Activated T-helper 9 cell treated with anti-CD3 and anti-CD28 coated beads, Interleukin-2, amount 50 U/mL, for 16 hours (primary cell): ENCODE measurements at places on chromosomes 5 and 9.

GRCh38 chr9:72951520-72952380 lies 1.1 kb downstream of the ALDH1A1 start:
- no peak for DNase-seq

DNA sequence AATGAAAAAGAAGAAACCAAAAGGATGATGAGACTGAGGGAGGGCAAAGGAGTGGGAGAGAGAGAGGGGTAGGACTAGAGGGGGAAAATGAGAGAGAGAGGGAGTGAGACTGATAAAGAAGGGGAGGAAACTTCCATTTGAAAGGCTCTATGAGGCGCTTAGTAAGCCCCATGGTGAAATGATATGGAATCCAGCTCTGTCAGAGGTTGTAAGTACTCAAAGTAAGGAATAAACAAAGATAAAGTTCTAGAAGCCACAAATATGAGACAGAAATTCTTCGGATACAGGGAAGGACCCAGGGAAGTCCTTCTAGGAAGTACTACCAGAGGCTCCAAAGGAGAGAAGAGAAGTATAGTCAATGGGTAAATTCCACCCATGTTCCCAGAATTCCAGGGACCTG lies 21.7 kb upstream of the VLDLR start:
- DNase-seq: no peak

DNA sequence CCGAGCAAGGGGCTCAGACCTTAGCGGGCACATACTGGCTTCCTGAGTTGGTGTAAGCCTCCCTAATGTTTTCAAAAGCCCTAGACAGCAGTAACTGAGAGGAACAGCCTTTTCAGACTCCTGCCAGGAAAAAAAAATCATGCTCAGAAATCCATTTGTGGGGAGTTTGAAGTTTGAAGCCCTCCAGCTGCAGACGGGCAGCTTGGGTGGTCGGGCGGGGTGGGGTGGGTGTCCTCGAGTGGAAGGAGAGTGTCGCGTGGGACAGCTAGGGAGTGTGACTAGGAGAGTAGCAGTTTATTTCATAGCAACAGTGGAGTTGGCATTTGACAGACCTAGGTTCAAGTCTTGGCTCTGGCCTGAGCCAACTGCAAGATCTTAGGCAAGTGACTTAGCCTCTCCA lies 90.7 kb upstream of the PITX1 start:
- DNase-seq: no peak

DNA sequence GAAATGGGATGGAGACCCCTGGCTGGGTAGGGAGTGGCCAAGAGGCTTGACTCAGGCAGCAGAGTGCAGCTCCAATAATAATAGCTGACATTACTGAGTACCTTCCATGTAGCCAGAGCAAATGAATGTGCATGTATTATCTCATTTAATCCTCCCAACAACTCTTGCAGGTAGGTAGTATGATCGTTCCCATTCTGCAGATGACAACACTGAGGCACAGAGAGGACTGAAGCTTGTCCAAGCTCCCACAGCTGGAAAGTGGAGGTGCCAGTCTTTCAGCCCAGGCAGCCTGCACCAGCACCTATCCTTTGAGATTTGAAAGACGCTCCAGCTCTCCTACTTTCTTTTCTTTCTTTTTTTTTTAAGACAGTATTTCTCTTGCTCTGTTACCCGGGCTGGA lies 87.6 kb downstream of the PCDH1 start:
- DNase-seq: no peak

DNA sequence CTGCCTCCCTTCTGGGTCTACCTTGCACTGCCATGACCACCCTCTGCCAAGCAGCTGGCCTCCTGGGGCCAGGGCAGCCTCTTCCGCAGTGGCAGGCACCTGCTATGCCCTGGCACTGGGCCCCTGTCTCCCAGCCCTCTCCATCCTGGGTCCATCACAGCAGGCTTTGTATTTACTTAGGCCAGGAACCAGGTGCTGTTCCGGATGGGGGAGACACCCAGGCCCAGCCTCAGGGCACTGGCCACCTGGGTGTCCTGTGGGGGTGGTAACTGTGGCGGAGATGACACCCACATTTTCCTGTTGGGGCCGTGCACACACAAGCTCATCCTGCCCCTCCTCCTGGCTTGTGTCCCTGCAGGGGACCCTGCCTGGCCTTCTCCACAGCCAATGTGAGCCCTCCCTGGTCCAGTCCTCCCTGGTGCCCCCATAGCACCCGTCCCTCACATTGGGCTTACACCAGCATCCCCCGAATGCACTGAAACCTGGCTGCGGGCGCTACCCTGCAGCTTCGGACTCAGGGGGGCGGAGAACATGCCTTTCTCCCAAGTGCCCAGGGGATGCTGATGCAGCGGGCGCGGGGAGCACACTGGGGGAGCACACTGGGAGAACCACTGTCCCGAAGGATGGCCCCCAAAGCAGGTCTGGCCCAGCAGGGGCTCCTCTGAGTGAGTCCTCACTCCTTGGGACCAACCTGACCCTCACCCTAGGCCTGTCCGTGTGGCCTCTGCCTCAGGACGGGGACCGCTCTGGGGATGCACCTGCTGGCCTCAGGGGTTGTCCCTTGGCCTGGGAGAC lies 17.9 kb downstream of the FAM163B start:
- no peak for DNase-seq

DNA sequence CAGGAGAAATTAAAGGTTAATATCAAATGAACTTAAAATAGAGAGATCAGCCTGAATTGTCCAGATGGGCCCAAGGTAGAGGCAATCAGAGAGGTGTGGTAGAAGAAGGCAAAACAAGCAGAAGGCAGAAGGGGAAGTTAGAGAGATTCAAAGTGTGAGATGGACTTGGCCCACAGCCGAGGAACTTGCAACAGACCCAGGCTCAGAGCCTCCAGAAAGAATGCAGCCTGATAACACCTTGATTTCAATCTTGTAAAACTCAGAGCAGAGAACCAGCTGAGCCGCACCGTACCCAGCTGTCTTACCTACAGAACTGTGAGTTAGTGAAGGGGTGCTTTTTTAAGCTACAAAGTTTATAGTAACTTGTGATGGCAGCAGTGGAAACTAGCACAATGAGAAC lies 190.9 kb downstream of the RFK start:
- no peak for DNase-seq

GRCh38 chr5:132871459-132872284 lies 1.8 kb upstream of the LEAP2 start:
- no peak for DNase-seq

- no peak for DNase-seq
These were observed 14.8 kb downstream of the GADD45G start for GRCh38 chr9:89619424-89620138.

DNA sequence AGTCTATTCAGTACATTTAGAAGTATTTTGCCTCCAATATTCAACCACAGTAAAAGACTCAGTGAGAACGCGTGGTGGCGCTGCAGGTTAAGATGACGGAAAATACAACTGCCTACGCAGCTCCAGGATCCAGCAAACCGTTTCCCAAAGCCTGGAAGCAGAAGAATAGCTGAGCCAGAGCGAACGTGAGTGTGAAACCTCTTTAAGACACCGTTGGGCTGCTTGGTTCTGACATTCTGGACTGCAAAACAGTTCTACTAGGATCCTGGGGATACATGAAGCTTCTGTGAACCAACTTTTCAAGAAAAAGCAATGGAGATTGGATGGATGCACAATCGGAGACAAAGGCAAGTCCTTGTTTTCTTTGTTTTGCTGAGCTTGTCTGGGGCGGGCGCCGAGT lies at the start of gene PCDHB16:
Gene PCDHB16, plus strand, starts transcription at position 140 of the 400 bp plus-strand sequence. Its CDS starts 173 bp downstream, at position 313.
- no peak for DNase-seq

- DNase-seq: no peak
These were observed 2.8 kb downstream of the SRA1 start for GRCh38 chr5:140554454-140554853.

DNA sequence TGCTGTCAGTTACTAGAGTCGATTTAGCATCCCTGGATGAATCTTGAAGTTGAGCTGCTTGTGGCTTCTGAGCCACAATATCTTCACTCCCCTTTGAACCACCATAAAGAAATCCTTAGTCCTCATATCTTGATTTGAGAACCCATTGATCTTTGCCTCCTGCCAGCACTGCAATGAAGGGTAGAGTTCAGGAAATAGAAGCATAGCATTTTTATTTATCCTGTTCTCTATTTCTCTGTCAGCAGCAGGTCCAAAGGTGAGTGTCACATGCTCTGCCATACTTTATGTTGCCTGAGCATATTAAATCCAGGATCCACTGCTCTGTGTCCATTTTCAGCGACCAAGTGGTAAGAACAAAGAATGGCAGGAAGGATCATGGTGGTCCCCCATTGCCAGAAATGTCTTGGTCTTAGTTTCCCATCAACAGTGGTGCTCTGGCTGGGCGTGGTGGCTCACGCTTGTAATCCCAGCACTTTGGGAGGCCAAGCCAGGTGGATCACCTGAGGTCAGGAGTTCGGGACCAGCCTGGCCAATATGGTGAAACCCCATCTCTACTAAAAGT lies 80.2 kb upstream of the PANK3 start:
- DNase-seq: no peak

GRCh38 chr5:5887833-5888232 lies 465.4 kb downstream of the ICE1 start:
- no peak for DNase-seq

- DNase-seq: no peak
These were observed 7.3 kb upstream of the SLC25A48 start for GRCh38 chr5:135826994-135827671.

GRCh38 chr5:6183391-6184390 lies 194.7 kb downstream of the MED10 start:
- no peak for DNase-seq

GRCh38 chr5:5139777-5140478 lies at the start of gene ADAMTS16:
TSS of gene ADAMTS16 (plus strand) at chr5:5140330. CDS start at chr5:5140468, 138 bp downstream.
- DNase-seq: no peak

- no peak for DNase-seq
These were observed 127.6 kb downstream of the TRPM6 start for GRCh38 chr9:74760031-74760700.

GRCh38 chr5:113293975-113294310 lies 140.8 kb downstream of the TSSK1B start:
- DNase-seq: no peak

- no peak for DNase-seq
These were observed 309.9 kb downstream of the NR3C1 start for GRCh38 chr5:143093452-143094086.

DNA sequence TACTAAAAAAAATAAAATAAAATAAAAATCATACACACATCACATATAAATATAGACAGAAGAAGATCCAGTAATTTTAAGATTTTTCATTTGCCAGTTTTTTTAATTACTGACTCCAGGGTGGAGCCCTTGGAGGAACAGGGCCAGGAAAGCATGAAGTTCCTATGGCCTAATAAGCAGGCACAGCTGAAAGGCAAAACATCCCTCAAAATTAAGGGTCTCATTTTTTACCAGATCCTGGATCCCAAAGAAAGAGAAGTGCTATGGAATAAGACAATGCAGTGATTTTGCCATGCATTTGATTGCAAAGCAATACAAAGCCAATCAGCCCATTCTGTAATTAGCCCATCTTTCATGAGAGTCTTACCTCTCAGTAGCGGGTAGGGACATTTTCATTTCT lies 11.3 kb upstream of the DTWD2 start:
- DNase-seq: no peak

DNA sequence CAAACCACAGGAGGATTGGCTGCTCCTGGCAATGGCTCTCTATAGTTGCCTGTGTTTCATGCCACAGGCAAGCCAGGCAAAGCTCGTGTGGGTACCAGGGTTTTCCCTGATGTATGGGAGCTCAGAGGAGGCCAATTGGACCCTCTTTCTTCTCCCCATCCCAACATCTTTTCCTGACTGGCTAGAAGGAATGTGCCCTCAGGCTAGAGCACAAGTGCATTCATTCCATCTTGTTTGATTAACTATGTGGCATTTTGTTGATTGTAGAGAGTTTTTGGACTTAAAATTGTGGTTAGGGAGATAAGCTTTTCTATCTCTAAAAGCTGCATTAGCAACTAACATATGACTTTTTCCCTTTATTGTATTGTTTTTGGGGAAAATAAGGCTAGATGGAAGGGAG lies 561.3 kb downstream of the PSAT1 start:
- no peak for DNase-seq

GRCh38 chr5:186091-187041 lies 4.9 kb upstream of the LRRC14B start:
- DNase-seq: no peak

DNA sequence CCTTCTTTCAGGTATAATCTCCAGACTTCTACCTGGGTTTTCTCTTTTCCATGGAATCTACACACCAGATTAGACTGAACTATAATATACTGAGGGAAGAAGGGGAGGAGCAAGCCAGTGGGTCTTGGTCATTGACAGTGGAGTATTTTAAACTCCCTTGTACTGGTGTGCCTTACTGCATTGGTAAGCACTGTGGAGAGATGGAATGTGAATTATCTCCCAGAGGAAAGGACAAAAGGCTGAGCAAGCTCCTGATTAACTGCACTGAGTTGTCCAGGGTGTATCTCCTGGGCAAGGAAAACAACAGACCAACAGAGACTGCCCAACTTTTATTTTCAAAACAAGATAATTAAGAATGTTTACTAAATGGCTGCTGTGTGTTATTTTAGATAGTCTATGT lies 29.8 kb upstream of the SLCO6A1 start:
- no peak for DNase-seq

GRCh38 chr5:81068635-81069034 lies 108.5 kb downstream of the RASGRF2 start:
- DNase-seq: no peak

GRCh38 chr5:164361986-164362385 lies 856.6 kb downstream of the MAT2B start:
- no peak for DNase-seq

GRCh38 chr9:1005043-1005667 lies 28.7 kb downstream of the DMRT3 start:
- no peak for DNase-seq

DNA sequence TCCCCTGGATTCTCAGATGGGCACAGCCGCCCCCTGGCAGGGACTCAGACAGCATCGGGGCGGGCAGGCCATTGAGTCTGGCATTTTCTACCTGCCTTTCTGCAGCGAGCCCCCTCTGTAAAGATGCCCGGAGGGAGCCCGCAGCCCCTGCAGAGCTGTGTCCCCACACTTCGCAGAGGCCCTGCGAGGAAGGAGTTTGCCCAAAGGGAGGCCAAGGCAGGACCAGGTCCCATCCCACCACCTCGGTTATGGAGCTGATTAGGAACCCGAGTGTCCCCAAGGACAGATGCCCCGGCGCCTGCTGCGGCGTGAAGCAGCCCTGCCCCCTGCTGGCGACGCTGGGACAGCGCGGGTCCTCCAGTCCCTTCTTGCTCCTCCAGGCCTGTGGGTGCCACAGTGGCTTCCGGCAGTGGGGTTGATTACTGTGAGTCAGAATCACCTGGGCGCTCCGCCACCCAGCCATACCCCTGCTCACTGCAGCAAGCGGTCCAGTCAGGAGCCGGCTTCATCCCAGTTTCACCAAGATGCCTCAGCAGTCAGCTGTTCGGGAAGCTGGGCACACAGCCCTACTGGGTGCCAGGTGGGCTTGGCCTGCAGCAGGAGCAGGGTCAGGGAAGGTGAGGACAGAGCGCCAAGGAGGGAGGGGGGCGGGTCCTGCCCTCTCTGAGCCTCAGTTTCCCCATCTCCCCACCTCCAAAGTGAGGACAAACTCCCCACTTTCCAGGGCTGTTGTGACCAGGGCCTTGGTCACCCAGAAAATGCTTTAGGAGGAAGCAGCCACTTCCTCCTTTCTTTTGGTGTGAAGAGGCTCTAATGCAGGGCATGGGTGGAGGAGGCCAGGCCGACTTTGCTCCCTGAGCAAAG lies 117.2 kb downstream of the RXRA start:
- peak; percentile 79 for DNase-seq

- DNase-seq: no peak
These were observed 66.8 kb downstream of the PLPP1 start for GRCh38 chr5:55467862-55468551.
